Subcutaneous preadipocyte (primary cell): ENCODE measurements at places on chromosomes 13 and 19. TPM values are rescaled to one million over a fixed set of nuclear protein-coding genes. Genes with fewer than 3 reads are reported as not detected.

Gene LSM4
- total RNA-seq = 146 and 148 TPM in 2 replicates

Gene RASGRP4
- not detected in 2 replicates for total RNA-seq

Gene ZNF433
- total RNA-seq = 0.98 and 1.5 TPM in 2 replicates

Gene TICAM1
- 3.7 and 4.3 TPM in 2 replicates for total RNA-seq

Gene ZC3H4
- total RNA-seq = 14.7 and 23.1 TPM in 2 replicates

Gene NLRP11
- total RNA-seq = not detected in 2 replicates

Gene CYP4F2
- not detected in 2 replicates for total RNA-seq

Gene GPR183
- total RNA-seq = not detected in 2 replicates

Gene GZMM
- total RNA-seq = not detected in 2 replicates

Gene ZFP30
- total RNA-seq = 11.8 and 13.3 TPM in 2 replicates

Gene DCT
- total RNA-seq = 0.37 TPM in 1 of 2 replicates, not detected in the other

Gene PRR22
- 0.37 and 0.78 TPM in 2 replicates for total RNA-seq

Gene LPAR2
- total RNA-seq = 1.1 and 2.2 TPM in 2 replicates

Gene KRTDAP
- total RNA-seq = not detected in 2 replicates

Gene ZNF254
- 8.4 and 9.2 TPM in 2 replicates for total RNA-seq

Gene CCDC169
- 3.7 and 4.5 TPM in 2 replicates for total RNA-seq

Gene UGGT2
- 48.9 and 66.5 TPM in 2 replicates for total RNA-seq

Gene ZGLP1
- 0.20 and 0.37 TPM in 2 replicates for total RNA-seq

Gene OXGR1
- total RNA-seq = not detected in 2 replicates

Gene SPACA7
- not detected in 2 replicates for total RNA-seq

Gene TEX101
- total RNA-seq = not detected in 2 replicates

Gene SIGLEC11
- not detected in 2 replicates for total RNA-seq
